ENCODE measurements at places on chromosomes 12 and 14. TPM values are rescaled to one million over a fixed set of nuclear protein-coding genes. Genes with fewer than 3 reads are reported as not detected.

RASAL1 gene
- total RNA-seq = not detected

SLC25A21 gene
- total RNA-seq = not detected

GRCh38 chr12:84607170-84607819, 305.3 kb downstream of the SLC6A15 start:
- H3K4me1 ChIP-seq = no peaks in the 10 kb centered on the region
- no peaks in the 10 kb centered on the region for H3K27me3 ChIP-seq
- H3K4me3 ChIP-seq = no peak overlapping the region
- no peaks in the 10 kb centered on the region for H3K36me3 ChIP-seq
- H3K27ac ChIP-seq = no peak overlapping the region

- H3K4me3 ChIP-seq = peak within 1 kb of the TSS; percentile 15
- peaks cover 42% of the 10 kb centered on the region for H3K27me3 ChIP-seq
- H3K36me3 ChIP-seq = no peaks in the 10 kb centered on the region
- DNase-seq = no peak
These were observed at the start of gene TMTC1 for GRCh38 chr12:29783773-29784666. Gene TMTC1, minus strand, starts transcription at chr12:29783942. Its CDS starts 191 bp downstream, at chr12:29783751.

GRCh38 chr14:74459289-74459946, 33.4 kb upstream of the SYNDIG1L start:
- H3K27ac ChIP-seq = no peak overlapping the region
- H3K36me3 ChIP-seq = no peaks in the 10 kb centered on the region
- peak; percentile 48 for DNase-seq
- H3K4me1 ChIP-seq = no peaks in the 10 kb centered on the region

CLEC4C gene
- total RNA-seq = not detected

DNA sequence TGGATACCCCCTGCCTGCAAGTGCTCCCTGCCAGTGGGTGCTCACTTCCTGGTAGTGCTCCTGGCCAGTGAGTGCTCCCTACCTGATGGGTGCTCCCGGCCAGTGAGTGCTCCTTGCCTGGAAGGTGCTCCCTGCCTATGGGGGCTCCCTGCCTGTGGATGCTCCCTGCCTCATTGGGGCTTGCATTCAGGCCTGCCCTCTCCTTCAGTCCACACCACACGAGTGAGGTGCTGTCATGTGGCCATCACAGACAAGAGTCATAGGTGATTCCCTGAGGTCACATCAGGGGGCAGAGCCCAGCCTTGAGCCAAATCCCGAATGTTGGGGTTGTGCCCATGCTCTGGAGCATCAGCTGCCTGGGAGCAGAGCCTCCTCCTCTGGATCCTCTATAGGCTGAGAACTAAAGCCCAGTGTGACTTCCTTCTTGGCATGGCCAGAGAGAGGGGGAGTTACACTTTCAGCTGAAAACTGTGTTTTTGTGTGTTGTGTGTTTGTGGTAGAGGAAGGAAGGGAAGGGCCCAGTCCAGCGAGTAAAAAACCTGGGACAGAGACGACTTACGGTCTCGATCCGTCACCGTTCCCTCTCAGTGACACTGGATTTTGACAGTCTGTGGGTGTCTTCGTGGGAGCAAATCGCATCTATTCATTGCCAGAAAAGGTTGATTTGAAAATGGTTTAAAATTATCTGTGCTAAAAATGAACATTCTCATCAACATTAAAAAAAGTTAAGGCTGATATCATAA, 136.0 kb downstream of the ADGRD1 start:
- no peak for DNase-seq
- H3K4me3 ChIP-seq = no peak overlapping the region
- peaks cover 29% of the 10 kb centered on the region for H3K4me1 ChIP-seq
- H3K27me3 ChIP-seq = no peaks in the 10 kb centered on the region
- no peak overlapping the region for H3K27ac ChIP-seq
- no peaks in the 10 kb centered on the region for H3K36me3 ChIP-seq

GRCh38 chr12:132736378-132736777, 25.3 kb downstream of the ANKLE2 start:
- peaks cover 77% of the 10 kb centered on the region for H3K36me3 ChIP-seq
- H3K27me3 ChIP-seq = no peaks in the 10 kb centered on the region

DNA sequence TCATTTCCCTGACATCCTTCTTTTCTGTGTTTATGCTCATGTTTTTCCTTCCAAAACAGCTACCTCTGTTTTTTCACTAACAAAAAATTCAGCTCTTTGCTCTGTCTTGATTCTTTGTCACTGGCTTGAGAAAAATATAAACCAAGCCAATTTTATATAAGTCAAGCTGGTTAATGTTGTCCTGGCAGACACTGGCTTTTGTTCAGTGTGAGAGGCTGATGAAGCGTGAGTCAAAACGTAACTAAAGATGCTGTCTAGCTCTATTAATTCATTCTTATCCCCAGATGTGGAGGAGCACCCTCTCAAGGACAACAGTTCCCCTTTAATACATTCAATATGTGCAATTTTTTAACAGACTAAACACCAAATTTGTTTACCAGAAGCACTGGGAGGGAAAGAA, 15.8 kb downstream of the TSPAN8 start:
- DNase-seq = no peak
- no peaks in the 10 kb centered on the region for H3K36me3 ChIP-seq
- no peak overlapping the region for H3K27ac ChIP-seq
- H3K4me1 ChIP-seq = no peaks in the 10 kb centered on the region

DNA sequence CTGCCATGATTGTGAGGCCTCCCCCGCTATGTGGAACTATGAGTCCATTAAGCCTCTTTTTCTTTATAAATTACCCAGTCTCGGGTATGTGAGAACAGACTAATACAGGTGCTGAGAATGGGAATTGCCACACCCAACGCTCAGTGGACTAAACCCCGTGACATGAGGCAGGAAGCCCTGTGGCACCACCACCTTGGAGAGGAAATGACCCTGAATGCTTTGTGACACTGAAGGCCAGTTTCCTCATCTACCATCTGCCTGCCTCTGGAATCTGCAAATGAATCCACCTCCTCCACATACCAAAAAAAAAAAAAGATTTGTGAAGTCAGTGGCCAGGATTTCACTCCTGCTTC, 41.6 kb downstream of the NT5DC3 start:
- H3K27ac ChIP-seq = no peak overlapping the region
- no peaks in the 10 kb centered on the region for H3K27me3 ChIP-seq
- peaks cover 2% of the 10 kb centered on the region for H3K36me3 ChIP-seq
- H3K4me3 ChIP-seq = no peak overlapping the region
- no peak for DNase-seq
- H3K4me1 ChIP-seq = peaks cover 7% of the 10 kb centered on the region

SLC10A1 gene
- not detected for total RNA-seq

- H3K36me3 ChIP-seq = no peaks in the 10 kb centered on the region
- no peak overlapping the region for H3K4me3 ChIP-seq
- no peak for DNase-seq
- H3K27ac ChIP-seq = no peak overlapping the region
- H3K4me1 ChIP-seq = no peaks in the 10 kb centered on the region
These were observed 288.4 kb downstream of the GXYLT1 start for GRCh38 chr12:41856228-41856627.

IFNG gene
- total RNA-seq = 25.7 TPM

DNA sequence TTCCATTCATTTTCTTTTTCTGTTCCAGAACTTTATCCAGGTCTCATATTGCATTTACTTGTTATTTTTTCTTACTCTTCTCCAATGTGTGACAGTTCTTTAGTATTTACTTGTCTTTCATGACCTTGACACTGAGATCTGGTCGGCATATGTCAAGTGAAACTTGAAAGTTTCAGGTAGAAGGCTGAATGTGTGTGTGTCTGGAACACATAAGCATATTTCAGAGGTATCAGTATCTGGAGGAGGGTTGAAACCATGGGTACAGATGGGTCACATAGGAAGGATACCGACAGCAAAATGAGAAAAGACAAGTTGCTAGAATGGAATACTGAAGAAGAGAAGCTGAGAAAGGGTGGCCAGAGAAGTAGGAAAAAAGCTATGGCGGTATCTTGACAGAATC, 22.5 kb upstream of the PTGDR start:
- no peaks in the 10 kb centered on the region for H3K27me3 ChIP-seq
- H3K4me1 ChIP-seq = peaks cover 14% of the 10 kb centered on the region
- no peak overlapping the region for H3K27ac ChIP-seq
- DNase-seq = no peak
- no peak overlapping the region for H3K4me3 ChIP-seq
- H3K36me3 ChIP-seq = peaks cover 4% of the 10 kb centered on the region

PSMA6 gene
- total RNA-seq = 299 TPM

- H3K27ac ChIP-seq = no peak overlapping the region
- no peaks in the 10 kb centered on the region for H3K4me1 ChIP-seq
- no peak overlapping the region for H3K4me3 ChIP-seq
- peaks cover 2% of the 10 kb centered on the region for H3K36me3 ChIP-seq
These were observed 39.9 kb upstream of the DHRS7 start for GRCh38 chr14:60204843-60205774.

GRCh38 chr12:125093681-125094330, 28.6 kb downstream of the AACS start:
- H3K27me3 ChIP-seq = no peaks in the 10 kb centered on the region
- H3K27ac ChIP-seq = no peak overlapping the region
- no peak overlapping the region for H3K4me3 ChIP-seq
- DNase-seq = no peak
- H3K4me1 ChIP-seq = peaks cover 3% of the 10 kb centered on the region

- H3K4me1 ChIP-seq = peaks cover 9% of the 10 kb centered on the region
- H3K27me3 ChIP-seq = peaks cover under 1% of the 10 kb centered on the region
- no peak for DNase-seq
These were observed 4.7 kb upstream of the CDH24 start for GRCh38 chr14:23062002-23062401.

All from activated CD8-positive, alpha-beta memory T cell treated with anti-CD3 and anti-CD28 coated beads, Interleukin-2, amount 10 ng/mL, durations not matched to agents 7 days and 5 days (primary cell).